ENCODE measurements at places on chromosomes 12 and 14.

DNA sequence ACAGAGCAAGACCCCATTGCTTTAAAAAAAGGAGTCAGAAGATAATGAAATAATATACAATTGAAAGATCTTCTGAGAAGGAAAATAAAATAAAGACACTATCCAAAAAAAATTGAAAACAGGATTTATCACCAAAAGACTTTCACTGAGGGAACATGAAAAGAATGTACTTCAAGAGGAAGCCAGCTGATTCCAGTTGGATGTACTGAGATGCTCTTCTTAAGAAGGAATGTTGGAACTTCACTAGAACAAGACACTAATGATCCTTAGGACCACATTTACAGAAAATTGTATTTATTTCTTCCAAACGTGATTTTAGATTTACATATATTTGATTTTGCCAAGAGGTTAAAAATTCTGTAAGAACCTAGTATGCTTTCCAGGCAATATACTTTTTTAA lies 65.6 kb upstream of the CNOT2 start:
- no peak for DNase-seq

DNA sequence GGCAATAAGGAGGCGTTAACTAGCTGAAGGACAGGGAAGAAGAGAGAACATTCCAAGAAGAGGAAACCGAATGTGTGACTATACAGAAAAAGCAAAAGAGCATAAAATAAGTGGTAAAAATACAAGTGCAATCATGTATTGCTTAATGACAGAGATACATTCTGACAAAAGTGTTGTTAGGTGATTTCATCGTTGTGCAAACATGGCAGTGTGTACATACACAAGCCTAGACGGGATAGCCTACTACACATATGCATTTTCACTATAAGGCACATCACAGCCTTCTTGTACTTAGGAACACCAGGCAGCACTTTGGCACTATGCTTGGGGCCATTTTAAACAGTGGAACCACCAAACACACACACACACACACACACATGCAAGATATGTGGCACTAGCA lies 299.3 kb downstream of the BCAT1 start:
- DNase-seq, result no peak

DNA sequence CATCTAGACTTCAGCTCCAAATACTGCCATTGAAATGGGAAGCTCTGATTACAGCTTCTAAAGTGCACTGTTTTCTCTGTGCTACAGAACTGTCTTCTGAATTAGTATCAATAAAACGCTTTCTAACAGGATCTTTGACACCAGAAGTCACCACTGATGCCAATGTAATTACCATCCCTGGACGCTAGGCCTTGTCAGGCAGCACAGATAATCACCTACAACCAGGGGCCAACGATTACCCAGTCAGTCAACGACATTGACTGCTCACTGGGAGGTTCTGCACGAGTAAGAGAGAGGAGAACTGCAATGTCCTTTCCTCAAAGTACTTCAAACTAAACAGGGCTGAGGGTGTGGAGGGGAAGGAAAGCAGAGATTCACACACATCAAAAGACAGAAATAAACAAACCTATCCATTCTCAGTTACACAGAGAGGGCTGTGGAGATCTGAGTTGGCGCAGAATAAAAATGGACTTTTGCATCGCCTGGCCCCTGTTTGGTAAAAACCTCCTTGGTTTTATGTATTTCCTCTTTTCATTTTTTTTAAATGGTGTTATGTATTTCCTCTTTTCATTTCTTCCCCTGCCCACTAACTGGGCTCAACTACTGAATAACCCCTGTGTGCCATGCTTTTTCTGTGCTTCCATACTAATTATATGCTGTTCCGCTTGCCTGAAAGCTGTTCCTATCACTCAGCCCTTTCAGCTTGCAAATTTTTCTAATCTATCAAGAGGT lies 492.2 kb downstream of the APAF1 start:
- DNase-seq, result no peak

DNA sequence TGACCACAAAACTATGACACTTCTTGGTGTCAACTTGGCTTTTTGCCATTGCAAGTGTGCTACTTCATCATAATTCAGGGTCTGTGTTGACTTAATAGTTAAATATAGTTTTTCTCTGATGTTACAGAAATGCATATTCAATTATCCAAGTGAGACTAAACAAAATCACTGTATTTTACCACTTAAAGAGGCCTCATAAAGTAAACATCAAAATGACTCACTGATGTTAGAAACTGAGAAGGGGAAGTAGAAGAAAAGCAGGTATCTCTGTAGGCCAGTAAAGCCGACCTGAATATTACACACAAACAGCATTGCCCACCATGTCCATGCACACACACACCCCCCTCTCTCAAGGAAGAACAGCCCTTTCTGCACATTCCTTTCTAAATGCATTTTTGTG lies 55.4 kb downstream of the RPAP3 start:
- DNase-seq, result no peak

DNA sequence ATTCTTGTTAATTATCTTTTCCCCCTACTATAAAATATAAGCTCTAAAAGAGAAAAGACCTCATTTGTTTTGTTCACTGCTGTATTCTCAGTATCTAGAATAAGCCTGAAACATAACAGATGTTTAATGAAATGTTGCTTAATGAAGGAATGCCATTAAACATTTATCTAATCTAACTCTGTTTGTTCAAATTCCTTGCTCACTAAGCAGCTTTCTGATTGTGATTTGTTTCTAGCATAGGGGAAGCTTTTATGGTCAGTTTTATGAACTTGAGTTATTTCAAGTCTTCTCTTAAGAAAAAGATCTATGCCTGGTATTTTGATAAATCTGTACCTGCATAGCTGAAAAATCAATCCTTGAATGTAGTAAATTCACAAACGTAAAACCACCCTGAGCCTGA lies 308.6 kb downstream of the CCDC91 start:
- DNase-seq, result no peak

DNA sequence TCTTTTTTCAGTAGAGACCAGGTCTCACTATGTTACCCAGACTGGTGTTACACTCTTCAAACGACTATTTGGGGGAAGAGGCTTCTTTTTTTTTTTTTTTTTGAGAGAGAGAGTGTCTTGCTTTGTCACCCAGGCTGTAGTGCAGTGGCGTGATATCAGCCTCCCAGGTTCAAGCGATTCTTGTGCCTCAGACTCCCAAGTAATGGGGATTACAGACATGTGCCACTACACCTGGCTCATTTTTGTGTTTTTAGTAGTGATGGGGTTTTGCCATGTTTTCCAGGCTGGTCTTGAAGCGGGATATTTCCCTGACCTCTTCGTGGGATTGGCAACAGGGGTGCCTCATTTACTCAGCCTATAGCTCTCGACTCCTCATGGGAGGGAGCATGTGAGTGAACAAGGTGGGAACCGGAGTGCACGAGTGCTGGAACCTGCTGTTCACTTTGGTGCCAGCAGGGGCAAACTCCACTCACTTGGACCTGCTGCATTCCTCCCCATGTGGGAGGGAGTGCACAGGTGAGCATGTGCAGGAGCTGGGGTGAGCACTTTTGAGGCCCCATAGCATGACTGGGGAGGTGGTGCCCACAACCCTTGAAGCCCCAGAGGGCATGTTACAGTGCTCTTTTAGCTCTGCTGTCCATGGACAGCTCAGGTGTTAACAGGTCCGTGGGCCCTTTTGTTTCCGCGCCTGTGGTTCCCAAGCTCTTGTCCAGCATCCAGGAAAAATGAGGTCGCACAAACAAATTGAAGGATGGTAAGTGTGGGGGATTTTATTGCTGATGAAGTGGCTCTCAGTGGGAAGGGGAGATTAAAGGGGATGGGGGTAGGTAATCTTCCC lies 79.1 kb upstream of the HECTD1 start:
- DNase-seq, result no peak

DNA sequence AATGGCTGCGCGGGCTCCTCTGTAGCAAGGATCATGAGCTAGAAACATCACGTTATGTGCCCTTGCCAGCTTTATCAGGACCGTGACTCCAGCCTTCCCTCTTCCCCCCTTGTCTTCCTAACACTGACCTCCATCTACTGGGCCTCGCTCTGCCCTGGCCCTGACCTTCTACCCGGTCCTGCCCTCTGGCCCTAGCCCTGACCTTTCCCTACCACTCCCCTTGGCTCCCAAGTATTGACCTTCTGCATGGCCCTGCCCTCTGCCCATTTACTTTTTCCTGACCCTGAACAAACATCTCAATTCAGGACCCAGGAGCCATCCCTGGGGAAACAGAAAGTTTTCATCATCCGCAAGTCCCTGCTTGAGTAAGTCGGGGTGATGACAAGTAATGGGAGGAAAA lies 2.0 kb downstream of the SOAT2 start:
- DNase-seq, result no peak

DNA sequence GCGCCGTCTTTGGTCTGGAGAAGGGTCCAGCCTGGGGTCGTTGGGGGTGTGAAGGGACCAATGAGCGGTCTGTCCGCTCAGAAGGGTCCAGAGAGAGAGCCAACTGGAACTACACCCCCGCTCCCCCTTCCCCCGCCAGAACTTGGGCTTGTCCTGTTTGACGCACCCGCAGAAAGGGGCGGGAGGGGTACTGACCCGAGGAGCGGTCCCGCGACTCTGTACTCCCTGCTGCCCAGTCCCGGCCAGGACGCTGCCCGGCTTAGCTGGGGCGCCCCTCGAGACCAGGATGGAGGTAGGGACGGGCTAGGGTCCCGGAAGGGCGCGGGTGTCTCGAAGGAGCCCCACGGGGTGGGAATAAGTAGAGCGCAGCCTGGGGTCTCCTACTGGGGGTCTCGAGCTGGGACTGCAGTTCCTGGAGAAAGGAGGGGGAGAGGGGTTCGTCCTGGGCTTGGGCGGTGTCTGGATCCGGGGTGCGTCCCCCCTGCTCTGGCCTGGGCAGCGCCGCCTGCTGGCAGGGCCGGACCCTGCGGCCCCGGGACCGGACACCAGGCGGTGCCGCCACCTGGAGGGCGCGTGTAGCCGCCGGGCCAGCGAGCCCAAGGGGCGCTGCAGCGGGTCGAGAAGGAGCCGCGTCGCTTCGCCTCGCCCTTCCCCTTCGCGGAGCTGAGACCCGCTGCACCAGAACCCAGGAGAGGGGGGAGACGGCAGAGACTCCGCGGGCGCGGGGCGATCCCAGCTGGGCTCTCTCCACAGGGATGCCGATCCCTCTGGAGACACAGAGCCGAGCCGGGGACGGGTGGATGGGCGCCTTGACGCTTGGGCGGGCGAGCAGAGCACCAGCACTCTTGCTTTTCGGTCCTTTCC lies 3.8 kb upstream of the CACNB3 start:
- DNase-seq, result peak; percentile 6

- DNase-seq, result no peak
These were observed 50.2 kb downstream of the SETD3 start for GRCh38 chr14:99430491-99430890.

DNA sequence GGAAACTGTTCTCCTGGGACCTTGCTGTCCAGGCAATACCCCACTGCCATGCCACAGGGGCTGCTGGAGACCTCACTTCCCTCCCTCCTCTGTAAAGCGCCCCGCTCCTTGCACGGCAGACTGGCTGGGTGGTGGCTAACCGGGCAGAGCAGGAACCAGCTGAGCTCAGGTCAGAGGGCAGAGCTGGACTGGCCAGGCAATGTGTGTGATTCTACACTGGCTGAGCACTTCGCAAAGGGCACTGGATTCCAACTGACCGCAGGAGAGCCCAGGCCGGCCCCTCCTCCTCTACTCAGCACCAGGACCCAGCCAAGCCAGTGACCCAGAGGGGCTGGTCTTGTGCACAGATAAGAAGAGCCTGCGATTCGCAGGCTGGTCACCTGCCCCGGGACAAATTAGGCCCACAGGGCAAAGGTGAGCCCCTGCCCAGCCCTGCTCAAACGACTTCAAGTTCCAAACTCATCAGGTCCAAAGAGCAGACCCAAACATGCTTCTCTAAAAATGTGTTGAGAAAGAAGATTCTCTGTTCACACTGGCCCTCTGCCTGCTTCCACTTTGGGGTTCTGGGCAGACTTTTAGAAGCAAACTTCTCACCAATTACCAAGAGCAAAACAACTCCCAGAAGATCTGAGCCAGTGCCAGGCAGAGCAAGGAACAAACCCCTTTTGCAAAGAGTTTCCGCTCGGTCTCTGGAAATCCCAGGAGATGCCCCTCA lies 54.9 kb upstream of the DIO3 start:
- no peak for DNase-seq

GRCh38 chr12:101759396-101760047 lies 20.3 kb upstream of the SYCP3 start:
- DNase-seq, result peak; percentile 56

DNA sequence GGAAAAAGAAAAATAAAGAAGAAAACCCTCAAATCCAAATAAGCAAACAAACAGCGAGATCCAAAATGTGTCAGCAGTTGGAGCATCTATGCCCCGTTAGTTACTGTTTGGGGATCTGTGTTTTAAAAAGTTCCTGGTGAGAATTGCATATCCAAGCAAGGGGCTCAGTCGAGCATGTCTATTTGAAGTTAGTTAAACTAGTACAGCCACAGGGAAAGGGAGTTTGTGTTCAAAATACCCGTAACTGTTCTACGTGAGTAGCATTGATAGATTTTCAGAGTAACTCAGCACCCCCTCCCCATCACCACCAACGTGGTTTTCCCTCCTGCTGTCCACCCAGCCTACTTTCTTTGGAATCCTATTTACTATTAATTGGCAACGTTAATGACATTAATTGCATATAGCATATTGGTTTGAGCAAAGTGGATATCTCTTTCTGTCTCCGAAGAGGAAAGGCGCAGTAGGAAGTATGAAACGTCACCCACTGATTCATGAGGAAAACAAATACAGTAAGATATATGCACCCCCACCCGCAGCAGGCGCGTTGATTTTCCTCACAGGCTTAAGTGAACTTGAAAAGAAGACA lies 1.5 kb downstream of the NPAS3 start:
- peak; percentile 25 for DNase-seq

DNA sequence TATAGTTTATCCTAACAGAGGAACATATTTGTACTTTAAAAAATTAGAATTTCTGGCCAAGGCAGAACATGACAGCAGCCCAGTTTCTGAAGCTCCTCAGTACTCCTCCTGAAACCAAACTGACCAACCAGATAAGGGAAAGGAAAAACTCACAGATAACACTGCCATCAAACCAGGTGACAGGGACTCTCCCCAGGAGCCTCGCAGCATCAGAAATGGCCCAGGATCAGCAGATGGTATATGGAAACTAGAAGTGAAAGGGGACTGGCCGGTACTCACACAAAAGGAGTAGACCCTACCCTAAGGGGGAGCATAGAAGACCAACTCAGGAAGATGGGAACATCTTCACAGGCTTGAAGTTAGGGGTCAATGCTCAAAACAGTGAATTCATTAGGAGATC lies 22.0 kb downstream of the GALC start:
- no peak for DNase-seq

DNA sequence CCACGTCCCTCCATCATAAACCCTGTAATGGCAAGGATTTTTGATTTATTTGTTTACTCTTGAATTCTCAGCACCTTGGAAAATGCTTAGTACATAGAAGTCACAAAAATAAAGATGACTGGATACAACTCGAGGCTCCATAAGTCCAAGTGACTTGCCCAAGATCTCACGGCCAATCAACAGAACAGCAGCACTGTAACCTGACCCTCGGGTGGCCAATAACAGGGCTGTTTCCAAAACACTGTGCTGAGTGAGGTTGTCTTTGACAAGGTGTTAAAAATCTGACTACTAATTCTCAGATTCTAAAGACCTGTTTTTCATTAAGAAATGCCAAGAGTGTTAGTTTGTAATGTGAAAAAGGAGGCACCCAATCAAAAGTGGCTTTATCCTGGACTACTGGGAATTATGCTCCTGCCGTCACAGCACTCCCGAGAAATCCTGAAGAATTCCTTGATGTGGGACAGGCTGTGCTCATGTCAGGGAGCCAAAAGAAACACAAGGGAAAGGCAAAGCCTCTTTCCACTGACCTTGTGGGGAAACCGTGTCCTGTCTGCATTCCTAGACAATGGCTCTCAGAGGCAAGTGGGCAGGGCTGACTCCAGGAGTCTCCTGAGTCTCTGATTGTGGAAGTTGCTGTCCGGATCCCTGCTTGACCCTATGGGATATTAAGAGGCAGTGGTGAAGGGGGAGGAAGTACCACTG lies 204.7 kb upstream of the PELI2 start:
- DNase-seq, result no peak

- peak; percentile 55 for DNase-seq
These were observed 3.0 kb upstream of the FNTB start for GRCh38 chr14:64983439-64984310.

Data from NCI-H1105 treated with DMSO at 0.1 percent for 48 hours (cell line).